WTC11 (cell line): ENCODE measurements at places on chromosomes 3 and 15.
A peak's percentile ranks its signal among the peaks of the same experiment; 100 is the strongest.

GRCh38 chr3:45571216-45571615 lies 23.3 kb upstream of the LIMD1 start:
- H3K27me3 ChIP-seq, result peaks cover 3% of the 10 kb centered on the region; the same call in 1 of the 2 replicates
- H3K36me3 ChIP-seq, result peaks cover 11% of the 10 kb centered on the region

- H3K27me3 ChIP-seq, result no peaks in the 10 kb centered on the region
- H3K4me3 ChIP-seq, result no peak overlapping the region
- H3K36me3 ChIP-seq, result no peaks in the 10 kb centered on the region
- no peak for DNase-seq
- H3K4me1 ChIP-seq, result no peaks in the 10 kb centered on the region
- H3K27ac ChIP-seq, result no peak overlapping the region
Observed at GRCh38 chr3:114758831-114759699, 388.0 kb downstream of the ZBTB20 start.

DNA sequence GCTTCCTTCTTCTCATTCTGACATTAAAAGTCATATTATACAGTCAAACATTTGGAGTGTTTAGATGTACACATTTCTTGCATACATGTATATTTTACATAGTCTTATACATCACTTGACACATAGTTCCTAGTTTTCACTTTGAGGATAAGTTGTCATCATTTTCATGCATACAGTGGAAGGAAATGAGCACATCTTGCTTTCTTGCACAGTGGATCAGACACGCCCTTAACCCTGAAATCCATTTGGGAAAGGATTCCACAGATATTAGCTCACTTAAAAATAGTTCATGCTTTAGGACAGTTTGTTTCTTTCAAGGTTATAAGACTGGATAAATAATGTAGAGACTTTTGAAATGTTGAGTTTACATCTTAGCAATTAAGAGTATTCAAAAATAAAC lies 148.6 kb upstream of the MME start:
- H3K4me3 ChIP-seq, result no peak overlapping the region
- no peaks in the 10 kb centered on the region for H3K4me1 ChIP-seq
- no peak overlapping the region for H3K27ac ChIP-seq
- H3K27me3 ChIP-seq, result no peaks in the 10 kb centered on the region

DNA sequence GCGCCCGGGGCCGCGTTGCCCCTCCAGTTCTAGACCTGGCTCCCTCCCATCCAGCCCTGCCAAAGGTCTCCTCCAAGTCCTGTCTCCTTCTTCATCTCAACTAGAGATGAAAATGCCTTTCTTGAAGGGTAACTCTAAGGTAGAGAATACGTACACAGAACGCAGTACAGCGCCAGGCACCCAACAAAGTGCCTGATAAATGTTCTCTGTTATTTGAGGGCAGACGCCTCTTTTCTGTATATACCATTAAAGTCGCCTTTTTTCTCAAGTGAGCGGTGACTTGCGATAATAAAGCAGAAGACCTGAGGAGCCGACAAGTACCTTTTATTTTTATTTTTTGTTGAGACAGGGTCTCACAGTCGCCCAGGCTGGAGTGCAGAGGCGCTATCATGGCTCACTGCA lies 809 bp downstream of the CRTAP start:
- peak overlapping the region; percentile 81 for H3K4me3 ChIP-seq
- peaks cover 18% of the 10 kb centered on the region for H3K27me3 ChIP-seq
- DNase-seq, result no peak
- H3K4me1 ChIP-seq, result peaks cover 13% of the 10 kb centered on the region
- H3K27ac ChIP-seq, result peak overlapping the region; percentile 53; the same call in 1 of the 2 replicates

- peaks cover 62% of the 10 kb centered on the region for H3K36me3 ChIP-seq
- H3K4me1 ChIP-seq, result peaks cover 23% of the 10 kb centered on the region
- DNase-seq, result no peak
- H3K27ac ChIP-seq, result no peak overlapping the region
- peak overlapping the region; percentile 98 for H3K4me3 ChIP-seq
- no peaks in the 10 kb centered on the region for H3K27me3 ChIP-seq
Observed at GRCh38 chr3:184186902-184187207, 856 bp downstream of the ABCF3 start.

- peak overlapping the region; percentile 59 for H3K4me3 ChIP-seq
- H3K27ac ChIP-seq, result peak overlapping the region; percentile 94
- H3K4me1 ChIP-seq, result peaks cover 24% of the 10 kb centered on the region
Observed at GRCh38 chr15:34588046-34588674, 4.7 kb upstream of the GOLGA8B start.

GRCh38 chr3:120798346-120798745 lies 55.8 kb downstream of the GTF2E1 start:
- no peaks in the 10 kb centered on the region for H3K27me3 ChIP-seq
- H3K36me3 ChIP-seq, result no peaks in the 10 kb centered on the region
- peaks cover 34% of the 10 kb centered on the region for H3K4me1 ChIP-seq
- no peak overlapping the region for H3K4me3 ChIP-seq

DNA sequence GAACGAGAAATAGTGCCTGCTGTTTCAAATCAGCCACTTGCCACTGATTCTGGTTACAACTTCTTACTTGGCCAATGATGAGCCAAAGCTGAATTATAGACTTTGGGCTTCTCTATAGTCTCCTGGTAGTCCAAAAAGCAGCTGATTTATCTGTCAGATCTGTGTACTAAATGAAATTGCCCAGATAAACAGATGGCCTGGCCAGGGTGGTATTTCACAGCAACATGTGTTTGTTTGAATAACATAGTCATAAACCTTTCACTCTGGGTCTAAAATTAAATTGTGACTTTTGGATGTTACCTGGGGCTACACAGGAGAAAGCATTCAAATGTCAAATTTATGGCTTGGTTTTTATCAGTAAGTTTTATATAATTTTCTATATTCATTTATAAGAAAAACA lies 147.0 kb downstream of the NECTIN3 start:
- no peaks in the 10 kb centered on the region for H3K4me1 ChIP-seq
- no peak for DNase-seq
- H3K36me3 ChIP-seq, result no peaks in the 10 kb centered on the region
- H3K4me3 ChIP-seq, result no peak overlapping the region
- H3K27me3 ChIP-seq, result no peaks in the 10 kb centered on the region
- no peak overlapping the region for H3K27ac ChIP-seq

- H3K4me1 ChIP-seq, result peaks cover 45% of the 10 kb centered on the region
- H3K27me3 ChIP-seq, result no peaks in the 10 kb centered on the region
- DNase-seq, result no peak
- H3K36me3 ChIP-seq, result no peaks in the 10 kb centered on the region
- no peak overlapping the region for H3K27ac ChIP-seq
Observed at GRCh38 chr3:110750201-110750600, 321.4 kb upstream of the NECTIN3 start.

GRCh38 chr3:116678853-116679252 lies 30.7 kb upstream of the TUSC7 start:
- H3K27me3 ChIP-seq, result no peaks in the 10 kb centered on the region
- peak; percentile 10 for DNase-seq
- no peak overlapping the region; the same call in 1 of the 2 replicates for H3K27ac ChIP-seq
- peaks cover 4% of the 10 kb centered on the region for H3K4me1 ChIP-seq
- H3K36me3 ChIP-seq, result no peaks in the 10 kb centered on the region

- no peak overlapping the region for H3K27ac ChIP-seq
- no peaks in the 10 kb centered on the region for H3K36me3 ChIP-seq
- no peak for DNase-seq
- peaks cover 28% of the 10 kb centered on the region for H3K27me3 ChIP-seq
Observed at GRCh38 chr3:113214917-113215595, 3.7 kb downstream of the BOC start.

- no peak overlapping the region for H3K4me3 ChIP-seq
- no peaks in the 10 kb centered on the region for H3K36me3 ChIP-seq
- no peaks in the 10 kb centered on the region for H3K27me3 ChIP-seq
- no peak overlapping the region for H3K27ac ChIP-seq
Observed at GRCh38 chr15:61053401-61053965, 175.6 kb downstream of the RORA start.

GRCh38 chr3:129672412-129672811 lies 65.9 kb upstream of the PLXND1 start:
- H3K27me3 ChIP-seq, result no peaks in the 10 kb centered on the region
- 0 out of 2 replicates have a peak, but pooled peaks cover 3% of the 10 kb centered on the region for H3K4me1 ChIP-seq
- no peak for DNase-seq
- no peak overlapping the region for H3K27ac ChIP-seq
- H3K36me3 ChIP-seq, result peaks cover 9% of the 10 kb centered on the region; the same call in 1 of the 2 replicates

DNA sequence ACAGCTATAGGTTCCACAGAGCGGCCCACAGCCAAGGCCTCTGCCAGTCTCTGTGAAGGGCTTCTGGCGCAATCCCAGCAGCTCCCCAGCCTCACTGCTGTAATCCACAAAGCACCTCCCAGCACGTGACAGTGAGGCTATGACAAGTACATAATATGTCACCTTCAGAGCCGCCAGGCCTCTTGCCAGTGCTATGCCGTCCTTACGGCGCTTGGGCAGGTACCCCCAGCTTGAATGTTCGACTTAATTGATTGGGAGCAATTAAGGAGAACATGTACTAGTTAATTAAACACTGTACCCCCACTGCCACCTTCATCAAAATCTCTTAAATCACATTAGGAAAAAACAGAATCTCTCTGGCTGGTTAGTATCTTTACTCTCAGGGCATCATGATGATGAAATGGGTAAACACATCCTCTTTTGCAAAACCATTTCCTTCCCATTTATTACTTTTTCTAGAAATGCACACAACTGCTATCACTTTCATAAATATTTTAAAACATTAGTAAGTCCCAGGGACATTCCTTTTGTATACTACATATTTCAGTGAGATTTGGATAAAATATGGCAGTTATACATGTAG lies 169.9 kb downstream of the XXYLT1 start:
- H3K27ac ChIP-seq, result no peak overlapping the region
- H3K4me3 ChIP-seq, result no peak overlapping the region
- no peaks in the 10 kb centered on the region for H3K36me3 ChIP-seq
- H3K27me3 ChIP-seq, result no peaks in the 10 kb centered on the region
- peaks cover 18% of the 10 kb centered on the region for H3K4me1 ChIP-seq
- no peak for DNase-seq

DNA sequence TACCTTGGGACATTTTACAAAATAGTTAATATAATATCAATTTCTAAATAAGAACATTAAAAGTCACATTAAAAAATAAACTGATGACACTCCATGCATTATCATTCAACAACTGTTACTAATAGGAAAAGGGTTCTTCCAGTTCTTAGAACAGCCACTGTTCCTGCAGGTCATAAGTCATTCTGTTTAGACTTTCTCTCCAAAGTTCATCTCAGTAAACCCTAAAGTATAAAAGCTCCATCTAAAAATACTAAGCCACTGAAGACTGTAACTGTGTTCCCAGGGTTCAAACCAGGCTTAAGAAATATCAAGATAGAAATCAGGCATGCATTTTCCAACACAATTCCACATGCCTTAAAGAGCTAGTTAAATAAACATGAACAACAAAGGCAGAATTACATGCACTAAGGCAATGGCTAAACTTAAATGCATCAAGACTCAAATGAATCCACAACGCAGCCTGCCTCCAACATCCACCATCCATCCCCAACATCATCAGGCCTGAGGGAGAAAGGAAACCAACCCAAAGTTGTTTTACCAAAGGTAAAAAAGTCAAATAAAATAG lies 46.2 kb downstream of the DMXL2 start:
- no peak overlapping the region for H3K27ac ChIP-seq
- H3K27me3 ChIP-seq, result peaks cover 6% of the 10 kb centered on the region; the same call in 1 of the 2 replicates
- H3K36me3 ChIP-seq, result no peaks in the 10 kb centered on the region
- no peak for DNase-seq
- H3K4me1 ChIP-seq, result no peaks in the 10 kb centered on the region

DNA sequence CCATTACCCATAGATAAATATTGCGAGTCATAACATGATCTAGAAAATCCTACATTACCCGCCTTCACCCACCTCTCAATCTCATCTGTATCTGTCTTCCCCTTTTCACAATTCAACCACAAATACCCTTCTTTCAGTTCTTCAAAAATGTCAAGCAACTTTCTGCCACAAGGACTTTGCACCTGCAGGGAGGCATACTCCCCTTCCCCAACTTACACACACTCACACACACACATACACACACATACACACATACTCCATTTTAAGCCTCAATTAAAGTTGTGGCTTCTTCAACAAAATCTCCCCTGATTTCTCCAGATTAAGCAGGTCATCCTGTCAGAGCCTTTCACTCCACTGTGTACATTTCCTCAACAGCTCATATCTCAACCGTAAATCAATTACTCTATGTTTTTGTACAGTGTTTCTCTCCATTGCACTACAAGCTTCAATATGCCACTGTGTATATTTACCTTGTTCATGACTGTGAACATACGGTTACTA lies 33.1 kb upstream of the CCDC50 start:
- H3K4me1 ChIP-seq, result peaks cover 12% of the 10 kb centered on the region
- H3K27ac ChIP-seq, result no peak overlapping the region
- H3K36me3 ChIP-seq, result no peaks in the 10 kb centered on the region
- DNase-seq, result no peak
- no peak overlapping the region for H3K4me3 ChIP-seq

- no peak overlapping the region for H3K27ac ChIP-seq
- peaks cover 5% of the 10 kb centered on the region; the same call in 1 of the 2 replicates for H3K4me1 ChIP-seq
- H3K27me3 ChIP-seq, result no peaks in the 10 kb centered on the region
- no peak overlapping the region for H3K4me3 ChIP-seq
- DNase-seq, result no peak
- H3K36me3 ChIP-seq, result peaks cover 8% of the 10 kb centered on the region
Observed at GRCh38 chr3:59904296-59904695, 854.5 kb upstream of the CFAP20DC start.

- no peak overlapping the region for H3K27ac ChIP-seq
- peaks cover 33% of the 10 kb centered on the region for H3K36me3 ChIP-seq
- H3K4me3 ChIP-seq, result no peak overlapping the region
- no peaks in the 10 kb centered on the region for H3K27me3 ChIP-seq
Observed at GRCh38 chr15:44595656-44596510, 58.9 kb downstream of the EIF3J start.

GRCh38 chr15:36888011-36888992 lies 212.0 kb downstream of the MEIS2 start:
- H3K4me3 ChIP-seq, result peak overlapping the region; percentile 67
- peaks cover 90% of the 10 kb centered on the region for H3K27me3 ChIP-seq
- peak; percentile 40 for DNase-seq

GRCh38 chr15:45891766-45892165 lies 256.9 kb downstream of the SQOR start:
- no peak overlapping the region for H3K4me3 ChIP-seq
- H3K4me1 ChIP-seq, result 0 out of 2 replicates have a peak, but pooled peaks cover 4% of the 10 kb centered on the region
- DNase-seq, result no peak
- H3K27me3 ChIP-seq, result no peaks in the 10 kb centered on the region
- no peak overlapping the region for H3K27ac ChIP-seq

DNA sequence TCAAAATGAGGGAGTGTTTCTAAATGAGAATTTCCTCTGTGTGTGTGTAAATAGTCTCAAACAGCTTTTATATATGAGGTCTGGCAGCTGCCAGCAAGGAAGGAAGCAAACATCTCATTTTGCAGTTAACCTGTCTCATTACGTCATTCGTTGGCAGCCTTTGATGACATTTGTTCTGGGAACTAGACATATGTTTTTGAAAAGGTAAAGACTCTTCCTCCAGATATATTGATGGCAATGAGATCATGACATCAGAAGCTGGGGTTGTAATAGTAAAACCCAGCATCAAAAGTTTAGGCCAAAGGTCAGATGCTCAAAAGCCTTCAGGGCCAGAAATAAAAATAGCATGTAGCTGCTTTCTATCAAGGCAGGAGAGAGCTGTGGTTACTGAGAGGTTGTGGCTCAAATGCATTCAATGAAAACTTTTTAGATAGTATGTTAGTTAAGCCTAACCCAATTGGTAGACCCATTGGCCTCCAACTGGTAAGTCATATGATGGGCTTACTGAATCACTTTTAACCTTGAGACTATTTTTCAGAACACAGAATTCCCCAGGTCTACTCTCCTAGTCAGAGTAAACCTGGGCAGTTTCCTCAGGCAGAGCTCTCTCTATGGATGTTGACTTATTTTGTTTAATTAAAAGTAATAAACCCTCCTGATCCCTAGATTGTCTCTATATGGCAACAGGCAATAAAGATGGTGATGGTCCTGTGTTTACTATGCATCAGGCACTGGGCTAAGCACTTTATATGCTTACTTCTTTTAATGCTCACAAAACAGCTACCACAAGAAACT lies 386.5 kb upstream of the CFAP20DC start:
- H3K27me3 ChIP-seq, result peaks cover 86% of the 10 kb centered on the region
- H3K27ac ChIP-seq, result no peak overlapping the region
- no peaks in the 10 kb centered on the region for H3K36me3 ChIP-seq
- no peaks in the 10 kb centered on the region for H3K4me1 ChIP-seq
